ENCODE measurements at places on chromosomes 13 and 19.

GRCh38 chr19:10478903-10479384, 24.2 kb downstream of the KEAP1 start:
- DNase-seq: peak; percentile 96

GRCh38 chr19:17406887-17407196, 1.4 kb upstream of the BST2 start:
- no peak for DNase-seq

DNA sequence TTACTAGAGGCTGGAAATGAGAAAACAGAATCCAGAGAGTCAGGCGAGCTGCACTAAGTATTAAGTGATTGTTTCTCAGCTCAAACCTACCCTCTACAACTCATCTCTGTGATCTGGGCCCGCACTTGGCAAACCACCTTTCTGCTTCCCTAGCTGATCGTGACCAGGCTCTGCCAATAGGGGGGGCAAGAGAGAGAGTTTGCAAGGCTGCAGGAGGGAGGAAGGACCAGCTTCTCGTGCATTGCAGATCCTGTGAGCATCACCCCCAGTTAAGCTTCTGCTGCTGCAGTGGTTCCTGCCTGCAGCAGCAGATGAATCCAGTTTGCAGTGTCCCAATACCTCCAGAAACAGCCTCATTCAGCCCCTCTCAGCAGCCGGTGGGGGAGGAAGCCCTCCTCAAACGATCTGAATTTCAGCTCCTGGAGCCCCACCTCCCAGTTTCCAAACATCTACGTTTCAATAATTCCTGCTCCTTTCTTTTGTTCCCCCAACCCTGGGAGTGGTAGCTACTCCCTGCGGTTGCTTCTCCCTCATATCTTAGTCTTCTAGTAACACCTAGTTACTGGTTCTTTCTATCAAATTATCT, 20.0 kb downstream of the XRCC1 start:
- DNase-seq: peak; percentile 68

GRCh38 chr19:336067-336614, 8.5 kb downstream of the MIER2 start:
- DNase-seq: no peak

DNA sequence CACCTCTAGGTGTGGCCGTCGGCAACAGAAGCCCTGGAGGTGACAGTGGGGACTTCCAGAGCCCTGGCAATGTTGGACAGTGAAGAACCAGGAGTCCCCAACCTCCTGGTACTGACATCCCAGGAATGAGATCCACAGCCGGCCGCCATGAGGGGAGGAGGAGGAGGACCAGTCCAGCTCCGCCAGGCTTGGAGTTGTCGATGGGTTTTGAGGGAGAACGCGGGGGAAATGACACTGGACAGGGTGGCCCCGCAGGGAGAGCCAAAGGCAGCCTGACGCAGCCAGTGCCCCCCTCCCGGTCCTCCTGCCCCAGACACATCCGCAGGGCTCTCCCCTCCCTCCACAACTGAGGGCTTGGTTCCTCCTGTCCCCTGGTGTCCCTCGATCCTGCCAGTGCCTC, 57.9 kb downstream of the SPACA7 start:
- DNase-seq: no peak

Measured in midbrain (tissue), 1 donor.